GM20000 (cell line): ENCODE measurements at places on chromosomes 2 and 18.

- DNase-seq: no peak
Observed at GRCh38 chr2:58904095-58904494, 663.0 kb upstream of the FANCL start.

- peak; percentile 55 for DNase-seq
Observed at GRCh38 chr2:151410485-151410834, 758 bp downstream of the RIF1 start.

DNA sequence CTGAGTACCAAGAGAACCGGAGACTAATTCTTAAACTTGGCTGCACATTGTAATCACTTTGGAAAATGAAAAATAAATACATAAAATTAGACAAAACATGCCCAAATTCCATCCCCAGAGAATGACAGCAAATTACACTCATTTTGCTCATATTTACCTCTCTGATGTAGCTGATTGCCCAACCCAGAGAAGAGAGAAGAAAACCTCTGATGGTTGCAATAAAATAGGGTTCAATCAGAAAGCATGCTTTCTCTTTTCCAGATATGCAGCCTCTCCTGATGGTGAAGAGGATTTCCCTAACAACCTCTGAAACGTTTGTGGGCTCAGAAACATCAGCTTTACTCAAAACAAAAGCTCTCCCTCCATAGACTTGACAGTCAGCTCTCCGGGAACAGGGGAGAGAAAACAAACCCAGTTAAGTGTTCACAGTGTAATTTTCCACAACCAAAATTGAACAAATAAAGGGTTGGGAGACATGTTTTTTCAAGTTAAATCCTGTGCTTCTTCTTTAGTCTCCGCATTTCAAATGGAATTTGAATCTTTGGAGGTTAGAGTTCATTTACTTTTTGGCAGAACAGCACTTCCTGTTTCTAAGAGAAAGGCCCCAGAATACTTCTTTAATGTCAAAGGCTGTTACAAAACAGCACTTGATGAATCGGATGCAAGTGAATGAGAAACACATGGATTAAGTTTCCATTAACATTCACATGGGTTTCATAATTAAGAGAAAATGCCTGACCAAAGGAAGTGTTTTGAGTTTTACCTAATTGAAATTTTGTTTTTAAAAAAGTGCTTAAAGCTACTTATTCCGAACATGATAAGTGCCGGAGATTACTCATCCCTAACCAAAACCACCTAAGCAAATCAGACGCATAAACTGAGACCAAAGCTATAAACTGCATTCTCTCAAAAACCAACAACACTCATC is 570.1 kb upstream of the SYT4 start:
- DNase-seq: no peak

DNA sequence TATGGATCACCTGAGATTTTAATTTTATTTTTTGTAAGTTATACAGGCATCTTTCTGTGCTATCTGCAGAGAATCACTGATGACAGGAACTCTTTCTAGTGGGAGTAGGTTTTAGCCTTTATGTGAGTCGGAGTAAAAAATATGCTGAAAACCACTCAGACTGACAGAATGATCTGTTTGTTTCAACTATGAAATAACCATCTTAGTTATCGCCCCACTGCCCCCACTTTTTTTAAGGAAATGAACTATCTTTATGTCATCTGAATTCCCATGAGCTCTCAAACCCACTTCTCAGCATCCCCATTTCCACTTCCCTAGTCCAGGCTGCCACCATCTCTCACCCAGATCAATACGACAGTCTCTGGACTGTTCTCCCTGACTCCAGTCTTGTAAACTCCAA is 38.9 kb downstream of the MRPL33 start:
- no peak for DNase-seq

DNA sequence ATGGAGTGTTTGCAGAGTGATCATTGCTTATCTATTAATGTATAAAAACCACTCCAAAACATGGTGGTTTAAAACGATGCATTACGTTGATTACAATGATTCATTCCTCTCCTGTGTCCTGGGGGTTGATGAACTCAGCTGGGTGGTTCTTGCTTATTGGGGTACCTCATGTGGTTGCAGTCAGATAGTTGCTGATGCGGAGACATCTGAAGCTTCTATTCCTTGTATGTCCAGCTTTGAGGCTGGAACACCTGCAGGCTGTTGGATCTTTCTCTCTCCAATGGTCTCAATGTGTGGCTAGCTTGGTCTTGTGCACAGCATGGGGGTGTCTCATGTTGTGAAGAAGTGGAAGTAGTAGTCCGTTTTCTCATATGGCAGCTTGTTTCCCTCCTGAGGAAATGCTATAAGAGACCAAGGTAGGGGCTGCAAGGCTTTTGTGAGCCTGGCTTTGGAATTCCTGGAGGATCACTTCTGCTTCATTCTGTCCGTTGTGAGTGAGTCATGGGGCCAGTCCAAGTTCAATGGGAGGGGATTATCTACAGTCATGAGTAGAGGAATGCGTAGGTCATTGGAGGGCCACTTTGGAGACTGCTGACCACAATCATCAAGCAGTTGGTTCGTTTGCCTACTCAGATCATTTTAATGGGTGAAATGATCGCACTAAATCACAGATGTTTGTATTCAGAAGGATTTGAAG is 601.0 kb downstream of the SLC4A3 start:
- no peak for DNase-seq
